Stimulated activated CD4-positive, alpha-beta T cell treated with anti-CD3 and anti-CD28 coated beads, Interleukin-1b, Interleukin-23, amount 100 ng/mL, for 1 hour (primary cell): ENCODE measurements at places on chromosomes 3 and 15.

GRCh38 chr3:108940568-108941263 lies 13.0 kb downstream of the GUCA1C start:
- DNase-seq = no peak

GRCh38 chr3:35867791-35868190 lies 228.5 kb downstream of the ARPP21 start:
- DNase-seq = no peak

DNA sequence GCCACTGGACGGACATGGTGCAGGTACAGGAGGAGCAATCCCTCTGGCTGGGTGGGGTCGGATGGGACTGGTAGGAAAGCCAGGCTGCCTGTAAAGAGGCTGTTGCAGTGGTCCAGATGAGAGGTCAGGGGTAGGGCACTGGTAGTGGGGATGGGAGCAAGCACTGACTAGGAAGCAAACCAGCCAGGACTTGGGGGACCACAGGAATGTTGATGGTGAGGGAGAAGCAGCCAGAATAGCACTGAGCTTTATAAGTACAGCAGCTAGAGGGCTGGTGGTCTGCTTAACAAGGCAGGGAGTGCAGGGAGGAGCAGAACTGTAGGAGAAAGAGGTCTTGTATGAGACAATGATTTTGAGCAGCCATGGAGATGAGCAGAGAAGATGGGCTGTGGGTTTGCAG lies 38.7 kb upstream of the PTPN23 start:
- DNase-seq = no peak

DNA sequence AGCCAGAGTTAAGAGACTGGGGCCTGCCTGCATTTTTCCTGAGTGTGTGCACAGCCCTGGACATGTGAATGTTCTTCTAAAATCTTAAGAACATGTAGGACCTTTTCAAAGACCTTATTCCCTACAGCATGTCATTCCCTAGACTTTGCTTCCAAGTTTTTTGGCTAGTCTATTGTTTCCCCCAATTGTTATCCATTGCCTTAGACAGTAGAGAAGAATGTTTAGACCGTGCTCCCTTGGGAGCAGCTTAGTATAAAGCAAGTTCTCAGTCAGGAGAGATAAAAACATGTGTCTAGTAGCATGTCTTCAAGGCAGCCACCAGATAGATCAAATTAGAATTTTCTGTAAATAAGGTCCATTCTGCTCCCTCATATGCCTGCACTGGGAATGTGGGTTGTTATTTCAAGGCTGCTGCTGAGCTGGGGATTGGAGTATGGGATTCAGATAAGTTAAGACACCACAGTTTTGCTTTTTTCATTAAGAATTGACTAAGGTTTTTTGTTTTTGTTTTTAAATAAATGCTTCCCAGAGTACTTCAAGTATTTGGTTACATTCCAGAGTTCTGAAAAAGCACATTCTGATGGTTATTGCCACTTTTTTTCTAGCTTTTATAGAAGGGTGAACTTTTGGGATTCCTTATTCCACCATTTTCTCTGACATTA lies 246.7 kb downstream of the RORA start:
- DNase-seq = no peak

DNA sequence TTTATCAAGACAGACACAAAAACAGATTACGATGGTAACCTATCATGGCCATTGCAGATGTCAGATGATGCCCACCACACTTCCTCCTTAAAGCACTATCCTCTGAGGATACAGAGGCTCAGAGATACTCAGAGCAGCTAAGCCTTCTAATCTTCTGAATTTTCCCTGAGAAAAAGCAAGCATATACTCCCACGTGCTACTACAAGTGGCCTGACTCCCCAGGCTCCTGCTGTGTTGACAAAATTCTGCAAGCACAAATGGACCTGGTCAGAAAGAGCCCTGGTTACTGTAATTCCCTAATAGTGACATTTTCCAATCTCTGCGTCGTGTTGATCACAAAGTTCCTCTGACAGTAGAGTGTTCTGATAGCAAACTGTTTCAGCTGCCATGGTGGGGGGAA lies 207.1 kb downstream of the KCNMB2 start:
- DNase-seq = no peak

DNA sequence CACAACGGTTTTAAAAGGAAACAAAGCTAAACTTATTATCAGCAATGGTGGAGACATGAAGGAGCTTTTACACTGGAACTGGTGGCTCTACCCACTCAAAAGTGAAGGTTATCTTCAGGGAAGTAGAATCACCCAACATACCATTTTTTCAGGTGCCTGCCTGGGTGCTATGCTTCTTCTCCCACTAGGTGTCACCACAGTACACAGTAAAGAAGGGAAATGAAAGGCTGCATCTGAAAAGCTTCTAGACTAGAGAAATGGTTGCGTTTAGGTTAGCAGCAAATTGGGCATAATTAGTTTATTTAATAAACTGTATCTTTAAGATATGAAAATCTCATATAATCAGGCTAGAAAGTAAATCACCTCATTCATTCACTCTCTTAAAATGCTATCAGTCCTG lies 47.0 kb upstream of the SELENOK start:
- no peak for DNase-seq

- DNase-seq = no peak
These were observed 36.4 kb downstream of the RYK start for GRCh38 chr3:134214239-134214638.
